ENCODE measurements at places on chromosomes 5 and 9.

- DNase-seq: no peak
Measured at GRCh38 chr5:143006501-143006900, 236.3 kb downstream of the ARHGAP26 start.

DNA sequence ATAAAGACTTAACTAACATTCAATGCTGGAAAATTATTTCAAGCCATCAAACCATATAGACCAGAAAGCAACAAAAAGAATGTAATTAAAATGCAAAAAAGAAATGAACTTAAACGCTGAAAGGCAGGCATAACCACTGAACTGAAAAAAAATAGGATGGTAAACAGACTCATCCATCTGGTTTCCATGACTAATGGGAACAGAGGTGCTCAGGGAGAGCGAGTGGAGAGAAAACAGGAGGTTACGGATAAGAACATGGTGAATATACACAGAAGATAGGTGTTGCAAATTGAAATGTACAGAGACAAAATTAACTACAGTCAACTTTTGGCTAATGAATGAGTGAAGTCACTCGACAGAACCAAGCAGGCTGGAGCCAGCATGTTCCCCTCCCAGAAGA, 43.5 kb upstream of the RNF38 start:
- no peak for DNase-seq

DNA sequence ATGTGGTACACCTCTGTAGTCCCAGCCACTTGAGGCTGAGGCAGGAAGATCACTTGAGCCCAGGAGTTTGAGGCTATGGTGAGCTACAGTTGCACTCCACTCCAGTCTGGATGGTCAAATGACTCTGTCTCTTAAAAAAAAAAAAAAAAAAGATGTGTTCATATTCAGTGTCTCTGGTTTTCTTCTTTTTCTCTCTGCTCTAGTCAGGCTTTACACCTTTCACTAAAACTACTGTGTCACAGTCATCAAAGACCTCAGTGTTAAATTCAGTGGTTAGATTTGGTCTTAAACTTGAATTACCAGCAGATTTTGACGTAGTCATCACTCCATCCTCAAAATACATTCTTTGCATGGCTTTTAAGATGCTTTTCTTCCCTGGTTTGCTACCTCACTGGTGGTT, 28.8 kb downstream of the NAA35 start:
- no peak for DNase-seq

DNA sequence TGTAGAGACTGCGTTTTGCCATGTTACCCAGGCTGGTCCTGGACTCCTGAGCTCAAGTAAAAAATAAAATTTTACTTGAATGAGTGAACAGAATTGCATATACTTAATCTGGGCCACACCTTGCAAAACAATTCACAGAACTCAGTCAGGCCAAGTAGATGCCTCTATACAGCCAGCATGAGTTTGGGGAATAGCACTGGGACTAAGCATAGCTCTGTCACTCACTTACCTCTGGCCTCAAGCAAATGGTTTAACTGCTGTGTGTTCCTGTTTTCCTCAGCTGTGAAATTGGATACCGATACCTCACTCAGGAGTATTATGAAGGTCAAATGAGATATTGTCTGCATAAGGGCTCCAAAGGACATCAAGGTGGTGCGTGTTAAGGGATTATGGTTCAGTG, 10.9 kb upstream of the FRMPD1 start:
- no peak for DNase-seq

GRCh38 chr5:174777111-174777510, 52.7 kb downstream of the MSX2 start:
- no peak for DNase-seq

GRCh38 chr5:83526289-83526688, 54.7 kb downstream of the VCAN start:
- no peak for DNase-seq

DNA sequence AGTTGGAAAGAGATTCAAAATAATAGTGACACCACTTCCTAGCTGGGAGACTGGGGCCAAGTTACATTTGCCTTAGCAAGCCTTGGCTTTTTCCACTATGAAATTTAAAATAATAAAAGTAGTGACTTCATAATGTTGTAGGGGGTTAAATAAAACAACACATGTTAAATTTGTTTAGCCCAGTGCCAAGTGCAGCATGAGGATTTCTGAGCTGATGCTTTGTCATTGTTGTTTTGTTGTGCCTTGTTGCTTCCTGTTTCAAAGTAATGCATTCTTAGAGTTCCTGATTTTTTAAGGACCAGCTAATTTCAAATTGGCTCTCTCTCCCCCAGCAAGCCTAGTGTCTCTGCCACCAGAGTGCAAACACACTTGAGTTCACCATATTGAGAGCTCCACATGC, 270.7 kb upstream of the PAPPA start:
- DNase-seq: no peak

DNA sequence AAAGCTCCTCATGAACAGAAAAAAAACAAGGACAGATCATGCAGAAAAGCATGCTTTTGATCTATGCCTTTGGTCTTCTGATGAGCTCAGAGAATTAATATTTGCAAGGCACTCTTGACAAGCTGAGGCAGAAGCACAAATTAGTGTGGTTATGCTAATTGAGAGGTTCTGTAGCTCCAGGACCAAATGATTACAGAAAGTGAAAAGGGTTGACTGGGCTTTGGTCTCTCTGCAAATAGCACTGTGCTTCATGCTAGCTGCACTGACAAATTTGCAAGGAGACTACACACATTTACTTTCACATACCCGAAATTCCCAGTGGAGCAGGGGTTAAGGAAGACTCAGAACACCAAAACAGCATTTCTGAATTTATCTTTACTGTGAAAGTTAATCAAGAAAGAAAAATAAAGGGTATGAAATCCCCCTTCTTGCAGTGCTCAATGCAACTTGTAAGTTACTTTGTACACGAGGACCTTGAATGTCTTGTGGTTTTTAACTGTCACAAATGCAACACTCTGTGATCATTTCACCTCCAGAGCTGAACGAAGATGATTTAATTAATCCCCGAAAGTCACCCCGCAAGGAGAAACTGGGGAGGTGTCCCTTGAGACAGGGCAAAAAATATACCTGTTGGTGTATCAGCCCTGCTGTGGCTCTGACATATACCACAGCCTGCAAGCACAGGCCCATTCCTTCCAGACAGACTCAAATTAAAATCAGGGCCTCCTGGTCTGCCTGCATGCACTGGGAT, 11.9 kb downstream of the RAPGEF1 start:
- DNase-seq: no peak

DNA sequence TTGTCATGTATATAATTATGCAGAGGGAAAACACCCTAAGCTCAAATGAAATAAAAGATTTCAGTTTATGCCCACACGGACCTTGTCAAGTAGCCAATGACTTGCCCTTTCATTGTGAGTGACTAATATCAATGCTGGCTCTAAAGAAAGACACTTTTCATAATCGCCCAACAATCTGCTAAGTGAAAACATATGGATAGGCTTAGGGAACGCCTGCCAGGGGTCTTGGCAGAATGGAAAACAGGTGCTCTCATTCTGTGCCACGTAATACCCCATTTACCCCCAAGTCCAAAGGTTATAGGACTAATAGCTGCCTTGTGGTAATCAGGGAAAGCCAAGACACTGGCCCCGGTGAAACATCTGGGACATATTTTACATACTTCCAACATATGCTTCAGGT, 157.7 kb downstream of the SLF1 start:
- DNase-seq: no peak

- DNase-seq: peak; percentile 4
Measured at GRCh38 chr9:2787065-2787464, 56.8 kb downstream of the PUM3 start.

GRCh38 chr9:36928670-36929349, 105.3 kb downstream of the PAX5 start:
- DNase-seq: peak; percentile 23

DNA sequence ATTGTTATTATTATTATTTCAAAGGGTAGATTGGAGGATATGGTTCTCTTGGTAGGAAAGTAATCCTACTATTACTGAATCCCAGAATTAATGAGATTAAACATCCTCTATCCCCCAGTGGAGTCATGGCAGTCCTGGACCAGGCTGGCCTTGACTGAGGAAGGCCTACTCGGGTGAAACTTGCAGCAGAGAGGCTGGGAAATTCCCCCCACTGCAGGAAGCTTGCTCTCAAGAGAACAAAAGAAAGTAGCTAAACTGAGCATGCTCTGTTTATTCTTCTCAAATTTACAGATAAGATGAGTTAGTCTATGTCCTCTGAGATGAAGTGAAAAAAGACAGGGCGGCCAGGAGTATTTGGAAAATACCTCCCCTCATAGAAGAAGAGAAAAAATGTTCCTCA, 233.9 kb upstream of the RPS23 start:
- no peak for DNase-seq

DNA sequence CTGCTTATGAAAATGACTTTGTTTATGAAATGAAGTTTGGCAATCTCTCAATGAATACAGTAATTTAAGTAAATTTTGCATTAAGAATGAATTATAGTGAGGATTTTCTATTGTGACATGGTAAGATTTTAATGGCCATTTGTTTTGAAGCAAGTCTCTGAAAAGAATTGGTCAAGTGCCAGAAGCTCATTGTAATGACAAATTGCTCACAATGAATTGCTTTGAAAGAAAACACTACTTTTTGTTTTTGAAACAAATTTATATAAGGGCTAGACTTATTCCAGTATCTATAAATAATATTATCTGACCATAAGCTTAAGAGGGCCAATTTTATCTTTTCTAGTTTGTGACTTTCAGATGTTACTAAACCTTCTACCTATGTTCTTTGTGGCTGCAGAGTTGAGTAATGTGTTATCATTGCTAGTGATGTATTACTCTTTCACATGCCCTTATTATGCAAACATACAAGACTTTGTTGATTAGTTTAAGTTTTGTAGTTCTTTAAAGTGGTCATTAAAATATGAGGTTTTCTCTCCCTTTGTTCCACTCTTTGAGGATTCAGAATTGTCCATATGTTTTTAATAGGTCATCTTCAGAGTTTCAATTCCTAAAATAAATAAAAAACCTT, 93.0 kb upstream of the ZNF608 start:
- DNase-seq: no peak

GRCh38 chr9:74413876-74414275, 83.3 kb upstream of the RORB start:
- DNase-seq: no peak

DNA sequence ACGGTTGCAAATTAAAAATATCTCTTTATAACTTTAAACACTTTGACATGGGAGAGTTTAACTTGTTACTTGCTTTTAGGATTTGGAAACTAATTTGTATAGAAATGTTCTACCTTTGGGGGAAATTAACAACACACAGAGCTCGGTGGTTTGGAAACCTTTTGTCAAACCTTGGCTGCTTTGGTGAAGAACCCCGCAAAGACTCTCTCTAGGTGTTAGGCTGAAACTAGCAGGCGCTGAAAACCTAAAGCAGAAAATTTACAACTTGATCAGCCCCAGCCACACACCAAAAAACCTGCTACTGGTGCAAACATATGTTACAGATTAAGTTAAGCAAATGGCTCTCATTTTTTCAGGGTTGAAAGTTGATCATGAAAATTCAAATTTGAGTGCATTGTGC, 25.8 kb downstream of the NR2F1 start:
- DNase-seq: no peak

GRCh38 chr9:110276781-110277180, 20.5 kb upstream of the TXN start:
- no peak for DNase-seq

- DNase-seq: no peak
Measured at GRCh38 chr5:7597059-7597642, 201.2 kb downstream of the ADCY2 start.

GRCh38 chr5:81762401-81762800, 11.5 kb upstream of the SSBP2 start:
- no peak for DNase-seq

- no peak for DNase-seq
Measured at GRCh38 chr5:177378884-177379883, 5.0 kb upstream of the SLC34A1 start.

DNA sequence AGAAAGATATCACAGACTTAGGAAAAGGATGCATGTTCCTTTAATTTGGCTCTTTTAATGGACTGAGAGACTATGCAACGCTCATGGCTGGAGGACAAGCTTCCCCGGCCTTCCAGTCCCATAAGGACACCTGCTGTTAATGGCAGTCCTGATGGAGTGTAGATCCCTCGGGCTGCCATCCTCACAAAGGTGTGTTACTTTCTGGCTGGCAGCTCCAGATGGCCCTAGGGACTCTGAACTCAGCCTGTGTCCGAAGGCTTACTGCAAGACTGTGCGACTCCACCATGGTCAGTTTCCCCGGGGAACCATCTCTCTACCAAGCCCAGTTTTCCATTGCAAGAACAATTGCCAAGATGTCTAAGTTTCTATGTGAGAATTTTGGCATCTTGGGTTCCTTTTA, 25.5 kb upstream of the KCNIP1 start:
- no peak for DNase-seq

- no peak for DNase-seq
Measured at GRCh38 chr9:29773676-29774075, 2200.4 kb upstream of the C9orf72 start.

DNA sequence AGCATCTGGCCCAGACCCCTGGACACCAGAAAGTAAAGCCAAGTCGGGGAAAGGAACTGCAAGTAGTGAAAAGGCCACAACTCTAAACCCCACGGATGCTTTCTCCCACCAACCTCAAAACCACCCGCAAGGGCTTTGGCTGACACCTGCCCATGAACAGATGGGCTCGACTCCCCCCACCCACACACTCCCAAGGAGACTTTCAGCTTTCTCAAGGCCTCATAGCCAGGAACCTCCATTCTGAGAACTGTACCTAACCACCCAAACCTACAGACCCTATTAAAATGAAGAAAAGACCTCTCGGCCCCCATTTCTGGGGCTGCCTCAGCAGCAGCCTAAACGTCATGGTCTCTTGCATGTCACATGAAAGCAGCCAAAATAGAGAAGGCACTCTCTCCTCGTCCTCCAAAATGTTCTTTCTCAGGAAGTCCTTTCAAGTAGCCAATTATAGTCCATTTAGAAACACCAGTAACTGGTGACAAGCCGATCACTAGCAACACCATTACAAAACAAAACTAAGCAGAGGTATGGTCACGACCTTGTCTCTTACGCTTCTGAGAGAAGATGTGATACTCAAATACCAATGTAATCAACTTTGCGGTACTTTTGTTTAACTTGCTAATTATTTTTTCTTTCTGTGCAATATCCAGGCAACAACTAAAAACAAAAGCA, 2.9 kb downstream of the B4GALT1 start:
- no peak for DNase-seq

GRCh38 chr5:57853929-57854697, 371.5 kb upstream of the ACTBL2 start:
- DNase-seq: no peak

GRCh38 chr9:16143310-16143709, 590.5 kb downstream of the CCDC171 start:
- no peak for DNase-seq

GRCh38 chr5:74185599-74185998, 454.9 kb downstream of the ENC1 start:
- DNase-seq: no peak
